Nephron progenitor cell (in vitro differentiated cells): ENCODE measurements at places on chromosomes 16 and 17.
A peak's percentile ranks its signal among the peaks of the same experiment; 100 is the strongest.

DNA sequence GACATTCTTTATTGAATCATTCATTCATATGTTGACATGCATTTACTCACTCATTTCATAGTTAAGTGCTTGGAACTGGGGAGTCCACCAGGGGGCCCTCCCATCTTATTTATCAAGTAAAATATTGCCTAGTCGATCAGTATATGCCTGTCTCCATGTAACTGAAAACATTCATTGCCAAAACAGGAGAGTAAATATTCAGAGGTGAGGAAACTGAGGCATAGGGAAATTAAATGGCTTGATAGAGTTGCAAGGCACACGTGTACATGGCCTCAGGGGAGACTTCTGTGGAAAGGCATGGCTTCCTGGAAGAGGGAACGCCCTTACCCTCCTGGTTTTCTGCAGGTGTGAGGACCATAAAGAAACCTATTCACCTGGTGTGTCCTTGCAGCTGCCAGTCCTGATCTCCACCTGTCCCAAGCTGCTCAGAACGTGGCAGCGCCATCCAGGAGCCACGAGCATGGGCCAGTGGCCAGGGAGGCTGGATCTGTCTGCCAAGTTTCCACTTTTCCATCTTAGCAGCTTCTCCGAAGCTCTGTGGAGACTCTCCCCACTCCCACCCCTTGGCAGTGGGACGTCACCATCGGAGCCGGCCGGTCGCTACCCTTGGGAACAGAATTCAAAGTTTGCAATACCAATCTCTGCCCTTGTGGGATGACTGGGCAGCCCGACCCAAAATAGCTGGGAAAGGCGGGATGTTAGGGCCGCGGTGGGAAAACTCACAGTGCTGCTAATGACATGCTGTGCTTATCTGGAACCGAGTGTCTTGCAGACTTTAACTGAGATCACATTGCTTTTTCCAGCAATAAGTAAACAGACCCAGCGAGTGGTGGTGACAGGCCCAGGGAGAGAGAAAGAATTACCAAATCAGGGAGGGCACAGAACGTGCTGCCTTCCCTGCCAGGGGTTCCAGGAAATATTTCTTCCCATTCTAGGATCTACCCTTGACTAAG, 4.1 kb upstream of the C1QTNF1 start:
- no peak overlapping the region for H3K4me3 ChIP-seq
- DNase-seq = no peak
- H3K36me3 ChIP-seq = no peaks in the 10 kb centered on the region

DNA sequence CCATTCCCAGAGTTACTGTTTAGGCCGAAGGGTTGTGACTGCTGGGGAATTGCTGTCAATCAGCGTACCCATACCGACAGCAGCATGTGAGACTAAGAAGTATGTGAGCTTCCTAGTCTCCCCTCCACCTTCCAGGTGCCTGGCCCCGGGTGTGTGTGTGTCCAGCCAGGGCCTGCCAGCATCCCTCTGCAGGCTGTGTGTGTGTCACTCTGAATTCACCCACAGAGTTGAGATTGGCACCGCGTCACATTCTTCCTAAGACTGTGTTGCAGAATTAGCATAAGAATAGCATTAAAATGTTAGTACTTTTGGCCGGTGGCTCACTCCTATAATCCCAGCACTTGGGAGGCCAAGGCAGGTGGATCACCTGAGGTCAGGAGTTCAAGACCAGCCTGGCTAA, 31.8 kb downstream of the PRMT7 start:
- no peak overlapping the region for H3K4me3 ChIP-seq
- H3K4me1 ChIP-seq = peaks cover 36% of the 10 kb centered on the region
- no peak overlapping the region for H3K27ac ChIP-seq
- DNase-seq = no peak

DNA sequence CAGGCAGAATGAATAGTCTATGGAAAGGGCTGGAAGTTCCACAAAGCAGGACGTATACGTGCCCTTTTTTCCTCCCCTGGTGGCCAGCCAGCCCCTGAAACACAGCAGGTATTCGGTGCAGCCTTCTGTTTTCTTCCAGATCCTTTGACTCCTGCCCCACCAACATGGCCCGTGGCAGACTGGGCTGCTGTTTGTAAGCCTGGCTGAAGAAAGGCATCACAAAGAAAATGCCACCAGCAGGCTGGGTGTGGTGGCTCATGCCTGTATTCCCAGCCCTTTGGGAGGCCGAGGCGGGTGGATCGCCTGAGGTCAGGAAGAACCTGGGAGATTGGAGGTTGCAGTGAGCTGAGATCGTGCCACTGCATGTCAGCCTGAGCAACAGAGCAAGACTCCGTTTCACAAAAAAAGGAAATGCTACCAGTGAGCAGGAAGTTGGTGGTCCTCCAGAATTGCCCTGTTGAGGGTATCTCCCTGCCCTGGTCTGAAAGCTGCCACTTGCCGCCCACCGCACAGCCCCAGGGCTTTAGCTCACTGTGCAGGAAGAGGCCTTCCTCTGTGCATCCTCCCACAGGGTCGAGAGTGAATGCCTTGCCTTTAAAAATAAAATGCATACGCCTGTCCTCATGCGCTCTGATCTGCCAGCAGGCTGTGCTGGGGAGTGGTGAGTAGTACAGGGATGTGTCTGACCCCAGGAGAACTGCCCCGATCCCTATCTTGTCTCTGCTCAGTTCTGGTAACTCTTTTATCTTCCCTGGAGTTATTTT, 587.7 kb downstream of the MAF start:
- no peak overlapping the region for H3K27ac ChIP-seq
- no peaks in the 10 kb centered on the region for H3K36me3 ChIP-seq
- no peak overlapping the region for H3K4me3 ChIP-seq
- peaks cover 33% of the 10 kb centered on the region for H3K4me1 ChIP-seq
- DNase-seq = no peak
- peaks cover 8% of the 10 kb centered on the region for H3K27me3 ChIP-seq

GRCh38 chr17:35191001-35191695, 3.0 kb downstream of the SLC35G3 start:
- H3K27ac ChIP-seq = no peak overlapping the region
- no peak for DNase-seq
- no peak overlapping the region for H3K4me3 ChIP-seq
- peaks cover 21% of the 10 kb centered on the region for H3K27me3 ChIP-seq
- no peaks in the 10 kb centered on the region for H3K4me1 ChIP-seq

DNA sequence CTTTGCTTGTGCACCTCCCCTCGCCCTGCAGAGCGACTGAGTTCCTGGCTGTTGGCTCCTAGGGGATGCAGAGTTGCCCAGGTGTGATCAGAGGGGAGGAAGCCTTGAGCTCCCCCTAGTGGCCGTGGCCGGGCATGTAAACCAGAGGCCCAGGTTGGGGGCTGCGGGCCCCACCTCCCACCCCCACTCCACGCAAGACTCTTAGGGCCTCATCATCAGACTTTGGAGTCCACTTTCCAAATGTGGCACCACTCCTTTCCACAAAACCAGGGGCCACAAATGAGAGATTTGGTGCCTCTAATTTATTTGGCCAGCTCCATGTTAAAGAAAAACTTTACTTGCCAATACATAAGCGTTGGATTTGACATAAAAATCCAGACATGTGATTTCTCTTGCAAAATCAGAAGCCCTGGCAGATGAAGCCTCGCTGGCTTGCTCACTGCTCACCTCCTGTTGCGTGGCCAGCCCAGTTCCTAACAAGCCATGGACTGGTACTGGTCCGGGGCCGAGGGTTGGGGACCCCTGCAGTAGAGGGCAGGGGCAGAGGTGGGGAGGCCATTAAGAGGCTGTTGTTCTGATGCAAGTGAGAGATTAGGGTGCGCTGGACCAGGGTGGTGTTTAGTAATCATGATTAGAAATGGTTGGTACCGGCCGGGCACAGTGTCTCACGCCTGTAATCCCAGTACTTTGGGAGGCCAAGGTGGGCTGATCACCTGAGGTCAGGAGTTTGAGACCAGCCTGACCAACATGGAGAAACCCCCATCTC, 28.7 kb upstream of the GAS7 start:
- no peak overlapping the region for H3K4me3 ChIP-seq
- no peak overlapping the region for H3K27ac ChIP-seq
- H3K27me3 ChIP-seq = peaks cover 23% of the 10 kb centered on the region
- no peaks in the 10 kb centered on the region for H3K36me3 ChIP-seq
- DNase-seq = peak; percentile 59
- peaks cover 8% of the 10 kb centered on the region for H3K4me1 ChIP-seq

- H3K27ac ChIP-seq = peak overlapping the region; percentile 86
- no peak for DNase-seq
- H3K4me1 ChIP-seq = peaks cover 57% of the 10 kb centered on the region
Measured at GRCh38 chr17:65537845-65538674, 23.4 kb downstream of the AXIN2 start.

GRCh38 chr16:14148016-14148415, 76.9 kb downstream of the MRTFB start:
- H3K4me1 ChIP-seq = no peaks in the 10 kb centered on the region
- DNase-seq = no peak
- no peak overlapping the region for H3K27ac ChIP-seq
- no peaks in the 10 kb centered on the region for H3K27me3 ChIP-seq
- no peak overlapping the region for H3K4me3 ChIP-seq

GRCh38 chr17:14372905-14373613, 72.2 kb downstream of the HS3ST3B1 start:
- no peaks in the 10 kb centered on the region for H3K27me3 ChIP-seq
- peak overlapping the region; percentile 56 for H3K4me3 ChIP-seq
- DNase-seq = peak; percentile 35
- peak overlapping the region; percentile 70 for H3K27ac ChIP-seq

- H3K27me3 ChIP-seq = peaks cover 37% of the 10 kb centered on the region
- H3K4me3 ChIP-seq = no peak overlapping the region
- peaks cover 11% of the 10 kb centered on the region for H3K4me1 ChIP-seq
- H3K36me3 ChIP-seq = no peaks in the 10 kb centered on the region
- no peak for DNase-seq
- H3K27ac ChIP-seq = peak overlapping the region; percentile 42
Measured at GRCh38 chr17:7027335-7027734, 4.5 kb downstream of the BCL6B start.

DNA sequence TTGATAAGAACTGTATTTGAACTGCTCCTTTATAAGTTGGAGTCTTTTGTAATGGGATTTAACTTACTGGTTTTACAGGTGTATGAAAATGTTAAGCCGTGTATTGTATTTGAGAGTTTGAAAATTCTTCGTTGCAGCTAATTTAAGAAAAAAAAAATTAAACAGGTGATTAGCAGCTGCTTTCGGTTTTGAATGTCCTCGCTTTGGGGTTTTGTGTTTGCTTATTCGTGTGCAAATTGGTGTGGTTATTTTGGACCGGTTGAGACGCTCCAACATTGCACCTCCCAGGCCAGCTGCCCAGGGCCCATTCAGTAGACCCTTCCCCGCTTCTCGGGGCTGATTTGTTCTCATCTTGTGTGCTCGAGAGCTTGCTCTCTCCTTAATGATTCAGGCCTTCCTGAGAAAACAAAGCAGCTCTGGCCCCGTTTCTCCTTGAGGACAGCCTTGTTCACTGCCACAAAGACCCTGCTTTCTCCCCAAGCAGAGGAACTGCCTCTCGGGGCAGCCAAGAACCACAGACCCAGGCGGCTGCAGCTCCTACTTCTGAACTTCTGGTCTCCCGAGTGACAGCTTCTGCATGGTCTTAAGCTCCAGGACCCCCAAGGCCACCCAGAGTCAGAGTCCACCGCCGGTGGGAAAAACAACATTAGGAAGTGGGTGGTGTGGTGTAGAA, 100.5 kb downstream of the MSI2 start:
- H3K27ac ChIP-seq = peak overlapping the region; percentile 86
- peaks cover 72% of the 10 kb centered on the region for H3K4me1 ChIP-seq
- H3K4me3 ChIP-seq = peak overlapping the region; percentile 4
- H3K36me3 ChIP-seq = peaks cover 45% of the 10 kb centered on the region
- DNase-seq = no peak

GRCh38 chr17:82228278-82228841, 482 bp upstream of the SLC16A3 start:
- no peaks in the 10 kb centered on the region for H3K36me3 ChIP-seq
- H3K4me1 ChIP-seq = peaks cover 10% of the 10 kb centered on the region
- peak overlapping the region; percentile 62 for H3K4me3 ChIP-seq
- H3K27me3 ChIP-seq = peaks cover 3% of the 10 kb centered on the region
- H3K27ac ChIP-seq = no peak overlapping the region

DNA sequence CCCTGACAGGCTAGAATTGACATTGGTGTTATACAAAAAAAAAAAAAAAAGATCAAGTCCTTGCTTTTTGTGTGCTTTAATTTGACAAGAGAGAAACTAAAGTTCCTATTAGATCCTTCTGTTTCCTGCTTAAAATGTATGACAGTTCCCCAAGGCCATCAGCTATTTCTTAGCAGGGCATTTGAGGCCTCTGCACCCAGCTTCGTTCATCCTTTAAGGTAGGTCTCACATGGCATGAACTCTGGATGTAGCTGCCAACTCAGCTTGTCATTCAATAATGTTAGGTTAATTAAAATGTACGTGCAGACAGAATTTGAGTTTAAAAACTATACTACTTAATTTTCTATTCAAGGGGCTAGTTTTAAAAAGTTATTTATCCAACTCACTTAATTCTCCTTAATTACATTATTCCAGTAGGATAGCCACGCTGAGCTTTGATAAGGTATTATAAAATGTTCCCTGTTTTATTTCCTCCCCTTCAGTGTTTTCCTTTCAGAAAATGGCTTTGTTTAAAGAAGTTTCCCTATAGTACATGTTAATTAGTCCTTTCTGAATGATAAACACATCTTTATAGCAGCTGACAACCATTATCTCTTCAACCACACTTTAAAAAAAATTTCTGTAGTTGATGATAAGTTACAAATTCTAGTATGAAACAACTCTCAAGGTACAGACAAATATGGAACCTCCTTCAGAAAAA, 1.2 kb upstream of the RFFL start:
- DNase-seq = no peak
- H3K4me3 ChIP-seq = no peak overlapping the region
- H3K27ac ChIP-seq = no peak overlapping the region

GRCh38 chr17:57388131-57388725, 131.9 kb downstream of the MSI2 start:
- peaks cover 9% of the 10 kb centered on the region for H3K27me3 ChIP-seq
- H3K36me3 ChIP-seq = peaks cover 93% of the 10 kb centered on the region
- no peak for DNase-seq
- H3K4me3 ChIP-seq = no peak overlapping the region
- peaks cover 51% of the 10 kb centered on the region for H3K4me1 ChIP-seq

GRCh38 chr16:78489072-78489471, 389.6 kb downstream of the WWOX start:
- H3K4me3 ChIP-seq = no peak overlapping the region
- peaks cover 75% of the 10 kb centered on the region for H3K4me1 ChIP-seq
- peak overlapping the region; percentile 42 for H3K27ac ChIP-seq

DNA sequence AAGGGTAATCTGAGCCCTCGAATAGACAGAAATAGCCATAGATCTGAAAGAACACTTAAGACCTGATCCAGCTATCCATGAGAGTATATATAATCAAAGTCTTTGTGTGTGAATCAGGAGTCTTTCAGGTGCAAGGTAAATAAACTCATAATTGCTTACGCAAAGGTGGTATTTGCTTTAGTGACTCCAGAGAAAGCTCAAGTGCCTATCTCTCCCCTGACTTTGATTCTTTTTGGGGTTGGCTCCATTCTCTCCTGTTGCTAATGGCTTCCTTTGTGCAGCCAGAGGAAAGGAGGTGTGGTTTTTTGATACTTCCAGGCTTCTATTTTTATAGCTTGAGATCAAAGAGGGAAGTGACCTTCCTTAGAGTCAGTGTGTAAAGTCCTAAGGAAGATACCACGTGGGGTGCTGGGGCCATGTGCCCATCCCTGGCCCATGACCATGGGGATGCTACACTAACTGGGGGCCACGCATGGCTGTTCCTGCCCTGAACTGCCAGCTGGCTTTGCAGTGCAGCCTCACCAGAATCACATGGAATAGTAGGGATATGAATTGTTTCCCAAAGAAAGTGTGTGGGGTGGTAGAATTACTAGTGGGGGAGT, 45.8 kb downstream of the TENT4B start:
- H3K4me1 ChIP-seq = peaks cover 19% of the 10 kb centered on the region
- no peak overlapping the region for H3K4me3 ChIP-seq
- H3K27ac ChIP-seq = no peak overlapping the region
- peaks cover 36% of the 10 kb centered on the region for H3K36me3 ChIP-seq
